Airway epithelial cell (primary cell): ENCODE measurements at places on chromosomes 13 and 19. TPM values are rescaled to one million over a fixed set of nuclear protein-coding genes. Genes with fewer than 3 reads are reported as not detected.

Gene A1BG
- 10.2 and 28.2 TPM in 2 replicates for total RNA-seq

Gene BTBD2
- total RNA-seq: 64.8 and 101 TPM in 2 replicates

Gene OR4F17
- total RNA-seq: not detected in 2 replicates

Gene FUT1
- total RNA-seq: 8.0 and 8.2 TPM in 2 replicates

Gene ZNF700
- 4.2 and 4.3 TPM in 2 replicates for total RNA-seq

Gene PSG2
- total RNA-seq: not detected in 2 replicates

Gene CCDC8
- 30.8 and 39.1 TPM in 2 replicates for total RNA-seq

Gene CYP2S1
- total RNA-seq: 24.9 and 26.9 TPM in 2 replicates

Gene ZNF99
- total RNA-seq: not detected in 2 replicates
